ENCODE measurements at places on chromosomes 1 and 21. TPM values are rescaled to one million over a fixed set of nuclear protein-coding genes. Genes with fewer than 3 reads are reported as not detected.

Gene ACTL8
- not detected for total RNA-seq

Gene CRYBG2
- 4.5 TPM for total RNA-seq

Gene RHOU
- 1.2 TPM for total RNA-seq

Gene CRP
- not detected for total RNA-seq

Gene GPR153
- 0.41 TPM for total RNA-seq

Gene TCHH
- total RNA-seq, result not detected

Gene KMO
- 0.18 TPM for total RNA-seq

Gene LCE1B
- not detected for total RNA-seq

Gene REN
- not detected for total RNA-seq

Gene AGMAT
- 21.6 TPM for total RNA-seq

Gene PCBP3
- 1.9 TPM for total RNA-seq

Gene CHAF1B
- total RNA-seq, result 30.9 TPM

Gene OLFML2B
- not detected for total RNA-seq

Gene TRPM2
- total RNA-seq, result 3.7 TPM

Gene SPRR2A
- total RNA-seq, result not detected

Gene CD48
- 388 TPM for total RNA-seq

Gene APOBEC4
- total RNA-seq, result not detected

Gene PTAFR
- 0.25 TPM for total RNA-seq

Gene TRIM67
- not detected for total RNA-seq

Gene LGR6
- 0.34 TPM for total RNA-seq

Gene LIN9
- 10.2 TPM for total RNA-seq

Gene LIN28A
- total RNA-seq, result not detected

Gene OR2M7
- not detected for total RNA-seq

Gene PRRX1
- not detected for total RNA-seq

Gene ACTN2
- total RNA-seq, result 0.18 TPM

Gene OPTC
- not detected for total RNA-seq

Gene AIRE
- not detected for total RNA-seq

Gene KRTAP11-1
- not detected for total RNA-seq

Gene WDR64
- not detected for total RNA-seq

Gene KIAA1614
- total RNA-seq, result not detected

Gene SLC1A7
- not detected for total RNA-seq

Gene RGS13
- not detected for total RNA-seq

Gene MEF2D
- 35.8 TPM for total RNA-seq

Gene CLCA1
- not detected for total RNA-seq

Gene AMY1A
- total RNA-seq, result not detected

Gene DOP1B
- total RNA-seq, result 14.3 TPM

Gene CHIA
- total RNA-seq, result not detected

Gene UMODL1
- total RNA-seq, result not detected

Gene BGLAP
- total RNA-seq, result 2.5 TPM

Gene HUNK
- total RNA-seq, result 0.27 TPM

Gene RNU1-1
- 820 TPM for total RNA-seq

Gene GPR37L1
- not detected for total RNA-seq

Gene TSNAX
- 37.6 TPM for total RNA-seq

Gene ADORA1
- not detected for total RNA-seq

Gene THEM5
- total RNA-seq, result not detected

Gene LRRN2
- not detected for total RNA-seq

Gene SPTA1
- total RNA-seq, result 0.31 TPM

Gene CFAP74
- 0.41 TPM for total RNA-seq

Gene NBL1
- 27.6 TPM for total RNA-seq

Gene DYNLT5
- not detected for total RNA-seq

Gene CELA2B
- not detected for total RNA-seq

Gene HES3
- not detected for total RNA-seq

Gene SELE
- not detected for total RNA-seq

Gene TMCC2
- 6.6 TPM for total RNA-seq

Gene GCSAML
- 0.16 TPM for total RNA-seq

Gene CLEC20A
- not detected for total RNA-seq

Gene FALEC
- not detected for total RNA-seq

Gene FAM72C
- total RNA-seq, result 21.4 TPM

Gene ICOSLG
- total RNA-seq, result 5.4 TPM

Gene TDRD5
- not detected for total RNA-seq
